Activated naive CD4-positive, alpha-beta T cell treated with anti-CD3 and anti-CD28 coated beads for 36 hours (primary cell): ENCODE measurements at places on chromosomes 12 and 14.

- DNase-seq: no peak
Observed at GRCh38 chr14:54724123-54724522, 157.2 kb downstream of the SAMD4A start.

- DNase-seq: no peak
Observed at GRCh38 chr14:89828471-89829165, 125.9 kb downstream of the EFCAB11 start.

- no peak for DNase-seq
Observed at GRCh38 chr14:22922294-22922693, 3.3 kb upstream of the RBM23 start.

- no peak for DNase-seq
Observed at GRCh38 chr14:29529418-29529817, 398.2 kb downstream of the PRKD1 start.

DNA sequence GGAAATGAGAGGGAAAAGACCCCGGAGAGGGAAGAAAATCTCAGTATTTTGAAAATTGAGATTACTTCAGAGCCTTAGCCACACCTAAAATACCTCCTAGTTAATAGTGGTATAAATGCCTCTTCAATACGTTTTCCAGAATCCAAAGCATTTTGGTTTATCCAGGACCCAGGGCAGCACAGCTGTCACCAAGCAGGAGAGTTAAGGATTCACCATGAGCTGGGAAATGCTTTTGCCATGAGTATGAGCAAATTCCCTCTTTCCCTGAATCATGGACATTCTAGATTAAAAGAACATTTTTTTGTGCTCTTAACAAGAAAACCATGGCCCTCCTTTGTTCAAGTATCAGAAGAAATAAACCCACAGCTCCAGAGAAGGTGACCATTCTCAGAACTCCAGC, 21.8 kb upstream of the RTRAF start:
- DNase-seq: no peak

GRCh38 chr14:72864712-72865365, 29.1 kb downstream of the DPF3 start:
- DNase-seq: no peak

- no peak for DNase-seq
Observed at GRCh38 chr12:93050748-93051081, 121.6 kb upstream of the EEA1 start.

GRCh38 chr14:69199786-69200185, 8.5 kb downstream of the EXD2 start:
- DNase-seq: no peak

DNA sequence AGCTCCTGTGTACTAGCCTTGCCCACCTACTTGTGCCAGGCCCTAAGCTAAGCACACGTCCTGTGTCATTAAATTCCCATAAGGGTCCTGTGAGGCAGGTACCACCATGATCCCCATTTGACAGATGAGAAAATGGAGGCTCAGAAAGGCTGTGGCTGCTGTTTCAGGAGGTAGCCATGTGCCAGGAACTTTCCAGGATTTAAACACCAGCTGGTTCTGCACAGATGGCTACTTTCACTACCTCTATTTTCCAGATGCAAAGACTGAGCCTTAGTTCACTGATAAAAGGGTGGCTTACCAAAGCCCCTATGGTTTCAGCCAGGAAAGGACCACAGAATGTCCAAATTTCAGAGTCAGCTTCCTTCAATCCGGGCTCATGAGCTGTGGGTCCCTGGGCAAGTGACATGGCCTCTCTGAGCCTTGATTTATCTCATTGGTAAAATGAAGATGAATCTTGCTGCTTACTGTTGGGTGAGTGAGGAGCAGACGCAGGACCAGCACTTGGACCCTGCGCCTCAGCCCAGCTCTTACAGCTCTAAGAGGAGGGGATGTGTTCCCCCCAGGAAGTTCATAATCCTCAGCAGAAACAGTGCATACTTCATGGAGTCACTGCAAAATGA, 23.5 kb downstream of the CMKLR1 start:
- no peak for DNase-seq

DNA sequence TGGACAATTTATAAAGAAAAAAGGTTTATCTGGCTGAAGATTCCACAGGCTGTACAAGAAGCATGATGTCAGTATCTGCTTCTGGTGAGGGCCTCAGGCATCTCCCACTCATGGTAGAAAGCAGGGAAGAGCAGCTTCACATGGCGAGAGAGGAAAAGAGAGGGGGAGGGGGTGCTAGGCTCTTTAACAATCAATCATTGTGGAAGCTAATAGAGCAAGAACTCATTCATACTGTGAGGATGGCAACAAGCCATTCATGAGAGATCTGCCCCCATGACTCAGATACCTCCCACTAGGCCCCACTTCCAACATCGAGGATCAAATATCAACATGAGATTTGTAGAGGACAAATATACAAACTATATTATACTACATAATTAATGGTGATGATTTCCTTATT, 361.9 kb upstream of the FAR2 start:
- DNase-seq: no peak

DNA sequence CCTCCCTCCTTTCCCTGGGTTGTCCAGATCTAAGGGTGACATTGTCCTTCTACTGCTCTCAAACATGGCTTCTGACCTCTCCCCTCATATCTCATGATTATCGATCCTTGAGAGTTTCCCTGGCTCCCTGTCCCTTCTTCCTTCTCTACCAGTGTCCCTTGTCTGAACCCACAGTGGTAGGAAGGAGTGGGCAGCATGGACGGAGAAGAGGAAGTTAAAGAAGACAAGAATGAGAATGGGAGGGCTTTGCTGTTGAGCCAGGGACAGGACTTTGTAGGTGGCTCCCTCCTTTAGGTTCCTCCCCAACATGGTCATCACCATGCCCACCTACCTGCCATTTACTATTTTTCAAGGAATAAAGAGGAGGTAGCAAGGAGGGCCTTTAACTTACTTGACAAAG, 166.7 kb downstream of the TMEM117 start:
- no peak for DNase-seq

GRCh38 chr12:13790317-13790716, 191.1 kb downstream of the GRIN2B start:
- DNase-seq: no peak

GRCh38 chr12:93624595-93625294, 52.3 kb downstream of the SOCS2 start:
- DNase-seq: no peak

DNA sequence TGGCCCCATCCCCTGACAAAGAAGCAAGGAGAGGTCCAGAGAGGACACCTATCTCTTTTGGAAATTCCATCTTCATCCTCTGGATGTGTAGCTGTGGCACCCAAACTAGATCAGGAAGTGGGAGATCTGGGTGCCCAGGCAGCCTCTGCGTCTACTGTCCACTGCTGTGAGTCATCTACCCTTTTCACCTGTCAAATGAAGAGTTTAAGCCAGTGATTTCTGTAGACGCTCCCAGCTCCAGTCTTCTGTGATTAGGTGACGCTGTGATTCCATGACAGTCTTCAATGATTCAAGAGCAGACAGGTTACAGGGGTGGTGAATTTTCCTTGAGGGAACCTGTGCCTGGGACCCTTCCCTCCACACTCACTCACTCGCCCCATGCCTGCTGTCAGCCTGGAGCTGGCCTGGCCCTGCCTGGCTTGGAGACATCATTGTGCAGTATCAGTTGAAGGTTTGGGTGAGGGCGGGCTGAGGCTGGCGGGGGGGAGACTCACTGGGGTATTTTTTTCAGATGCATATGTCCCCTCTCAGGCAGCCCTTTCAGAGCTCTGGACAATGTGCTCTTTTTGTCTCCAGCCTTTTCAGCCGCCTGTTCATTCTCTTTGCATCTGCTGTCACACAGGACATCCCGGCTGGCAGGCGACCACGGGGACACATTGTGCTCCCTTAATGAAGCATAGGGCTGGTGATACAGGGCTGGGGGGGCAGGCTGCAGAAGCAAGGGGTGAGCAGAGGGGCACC, 56.8 kb upstream of the PARP11 start:
- no peak for DNase-seq

GRCh38 chr12:46699986-46700385, 125.8 kb downstream of the SLC38A4 start:
- DNase-seq: no peak

DNA sequence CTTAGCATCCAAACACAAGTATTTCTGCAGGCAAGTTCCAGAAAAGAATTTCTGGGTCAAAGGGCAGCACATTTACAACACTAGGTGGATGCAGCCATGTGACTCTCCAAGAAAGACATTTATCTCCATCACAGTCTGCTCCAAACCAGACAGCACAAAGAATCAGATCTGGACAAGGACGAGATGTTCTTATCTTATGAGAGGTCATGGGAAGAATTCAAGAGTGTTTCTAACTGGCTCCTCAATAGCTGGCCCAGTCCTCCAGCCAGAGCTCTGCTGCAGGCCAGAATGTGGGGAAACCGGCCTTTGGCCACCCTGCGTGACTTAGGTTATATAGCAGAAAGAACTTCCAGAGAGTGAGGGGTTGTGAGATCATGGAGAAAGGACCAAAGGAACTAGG, 17.4 kb downstream of the TMEM119 start:
- no peak for DNase-seq

- no peak for DNase-seq
Observed at GRCh38 chr12:21638054-21638891, 19.4 kb downstream of the LDHB start.

- DNase-seq: no peak
Observed at GRCh38 chr12:111074965-111075364, 154.6 kb upstream of the MYL2 start.

- no peak for DNase-seq
Observed at GRCh38 chr14:72786378-72787350, 107.2 kb downstream of the DPF3 start.

GRCh38 chr12:14959463-14959862, 1.9 kb downstream of the ARHGDIB start:
- no peak for DNase-seq
